ENCODE measurements at places on chromosomes 16 and 17.

GRCh38 chr17:2701996-2702741, 9.4 kb downstream of the CLUH start:
- no peak for DNase-seq

DNA sequence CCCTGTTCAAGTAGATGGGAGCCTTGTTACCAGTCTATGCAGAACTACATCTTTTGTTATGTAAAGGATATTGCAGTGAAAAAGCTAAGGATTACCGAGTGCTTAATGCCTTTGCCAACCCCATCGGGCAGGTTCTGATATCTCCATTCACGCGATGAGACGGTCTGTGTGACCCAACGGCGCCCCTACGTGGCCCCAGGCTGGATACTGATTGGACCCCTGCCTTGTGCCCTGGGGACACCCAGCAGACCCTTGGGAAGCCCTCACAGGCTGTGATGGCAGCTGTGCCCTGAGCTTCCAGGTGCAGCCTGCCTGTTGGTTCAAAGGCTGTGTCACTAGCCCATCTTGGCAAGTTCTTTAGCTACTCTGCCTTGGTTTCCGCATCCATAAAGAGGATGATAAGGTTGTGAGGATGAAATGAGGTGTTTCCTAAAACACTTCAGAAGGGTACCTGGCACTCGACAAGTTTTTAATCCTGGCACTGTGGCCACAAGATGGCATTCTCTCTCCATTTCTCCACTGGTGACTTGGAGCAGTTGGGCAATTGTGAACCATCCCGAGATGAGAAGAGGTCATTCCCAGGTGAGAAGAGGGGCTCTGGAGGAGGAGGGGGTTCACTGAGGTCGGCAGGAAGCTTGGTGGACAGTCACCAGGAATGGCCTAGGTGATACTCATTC, 33.6 kb downstream of the HAPSTR1 start:
- no peak for DNase-seq

GRCh38 chr17:81030741-81031565, 4.0 kb upstream of the BAIAP2 start:
- DNase-seq: no peak

- no peak for DNase-seq
Observed at GRCh38 chr16:48811478-48811877, 201.5 kb upstream of the N4BP1 start.

DNA sequence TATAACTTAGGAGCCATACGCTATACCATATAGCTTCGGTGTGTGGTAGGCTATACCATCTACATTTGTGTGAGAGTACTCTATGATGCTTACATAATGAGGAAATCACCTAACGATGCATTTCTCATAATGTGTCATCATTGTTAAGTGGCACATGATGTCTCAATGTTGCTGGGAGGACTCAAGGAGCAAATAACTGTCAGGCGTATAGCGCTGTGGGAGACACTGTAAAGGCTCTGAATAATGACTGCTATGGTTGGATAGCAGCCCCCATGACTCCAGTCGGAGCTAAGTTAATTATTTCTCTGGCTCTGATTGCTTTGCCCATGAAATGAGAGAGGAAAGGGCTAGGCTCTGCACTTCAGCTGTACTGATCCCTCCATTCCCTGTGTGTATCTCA, 197.2 kb downstream of the RGS9 start:
- no peak for DNase-seq

GRCh38 chr16:75052481-75053202, 53.8 kb downstream of the ZNRF1 start:
- no peak for DNase-seq

- no peak for DNase-seq
Observed at GRCh38 chr16:68228652-68229051, 7.3 kb downstream of the ESRP2 start.

GRCh38 chr16:67932462-67932840, 789 bp upstream of the CTRL start:
- no peak for DNase-seq

DNA sequence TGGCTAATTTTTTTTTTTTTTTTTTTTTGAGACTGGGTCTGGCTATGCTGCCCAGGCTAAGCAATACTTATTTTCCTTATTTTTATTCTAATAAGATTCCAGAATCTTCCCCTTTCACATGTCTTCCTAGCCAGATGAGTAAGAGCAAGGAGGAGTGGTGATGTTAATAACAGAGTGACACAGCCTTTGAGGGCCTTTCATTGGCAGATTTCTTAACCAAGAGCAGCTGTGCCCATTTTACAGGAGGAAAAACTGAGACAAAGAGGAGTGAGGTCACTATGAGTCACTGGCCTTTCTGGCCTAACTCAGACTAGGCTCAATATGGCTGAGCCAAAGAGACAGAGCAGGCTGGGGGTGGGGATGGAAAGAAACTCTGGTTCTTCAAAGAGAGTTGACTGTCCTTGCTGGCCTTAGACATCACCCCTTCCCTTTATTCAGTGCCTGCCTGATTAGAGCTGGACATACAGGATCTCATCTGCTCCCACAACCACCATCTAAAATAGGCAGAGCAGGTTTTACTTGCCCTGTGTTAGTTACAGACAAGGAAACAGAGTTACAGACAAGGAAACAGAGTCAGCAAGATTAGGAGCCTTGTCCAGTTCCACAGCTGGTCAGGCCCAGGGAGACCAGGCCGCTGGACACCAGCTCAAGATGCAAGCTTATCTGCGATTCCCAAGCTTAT, 50.0 kb upstream of the TOB1 start:
- DNase-seq: no peak

- no peak for DNase-seq
Observed at GRCh38 chr17:80443498-80443897, 28.5 kb downstream of the ENDOV start.

DNA sequence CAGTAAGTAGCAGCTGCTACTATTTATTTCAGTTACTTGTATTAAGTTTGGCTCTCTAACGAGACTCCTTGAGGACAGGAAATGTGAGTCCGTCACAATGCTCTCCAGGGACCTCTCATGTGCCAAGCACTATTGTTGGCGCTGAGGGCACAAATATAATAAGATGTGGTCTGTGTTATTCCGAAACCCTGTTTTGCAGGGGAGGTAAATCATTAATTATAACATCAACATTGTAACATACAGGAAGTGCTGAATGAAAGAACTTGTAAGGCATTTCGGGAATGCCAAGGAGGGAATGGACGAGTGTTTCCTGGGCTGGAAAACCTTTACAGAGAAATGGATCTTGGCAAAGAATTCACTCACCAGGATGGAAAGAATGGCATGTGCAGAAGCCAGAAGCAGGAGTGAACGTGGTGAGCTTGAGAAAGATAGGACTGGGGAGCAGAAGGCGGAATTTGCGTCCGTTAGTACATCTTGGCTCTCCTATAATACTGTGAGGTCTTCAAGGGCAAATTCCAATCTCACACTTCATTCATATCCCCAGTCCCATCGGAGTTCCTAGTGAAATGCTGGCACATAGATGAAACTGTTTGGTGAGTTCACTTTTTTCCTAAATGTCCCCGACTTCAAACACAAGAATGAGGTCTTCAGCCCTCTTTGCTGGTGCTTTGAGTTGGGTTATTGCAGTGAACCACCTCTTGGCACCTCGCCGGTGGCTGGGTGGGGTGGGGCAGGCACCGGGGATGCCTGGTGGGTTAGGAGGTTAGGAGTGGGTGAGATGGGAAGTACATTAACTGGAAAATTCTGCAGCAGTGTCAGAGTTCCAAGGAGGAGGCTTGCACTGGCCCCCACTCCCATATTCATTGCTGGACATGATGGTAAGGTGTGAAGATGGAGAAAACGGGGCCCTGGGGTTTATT, 11.5 kb downstream of the TAC4 start:
- DNase-seq: no peak

DNA sequence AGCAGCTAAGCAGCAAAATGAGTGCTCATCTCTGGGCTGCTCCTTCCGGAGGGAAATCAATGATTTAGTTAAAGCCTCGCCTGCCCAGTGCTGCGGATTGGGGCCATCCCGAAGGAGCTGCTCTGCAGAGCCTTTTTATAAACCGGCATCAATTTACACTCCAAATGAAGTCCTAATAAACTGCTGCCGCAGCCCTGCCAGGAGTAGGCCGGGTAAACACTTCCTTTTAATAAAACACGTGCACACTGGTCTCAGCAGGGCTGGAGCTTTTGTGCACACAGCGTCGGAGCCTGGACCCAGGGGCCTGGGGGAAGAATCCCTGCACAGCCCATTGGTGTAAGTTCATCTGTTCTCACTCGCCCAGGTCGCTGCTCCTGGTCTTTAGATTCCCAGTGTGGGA, 79.6 kb upstream of the HS3ST2 start:
- DNase-seq: no peak

DNA sequence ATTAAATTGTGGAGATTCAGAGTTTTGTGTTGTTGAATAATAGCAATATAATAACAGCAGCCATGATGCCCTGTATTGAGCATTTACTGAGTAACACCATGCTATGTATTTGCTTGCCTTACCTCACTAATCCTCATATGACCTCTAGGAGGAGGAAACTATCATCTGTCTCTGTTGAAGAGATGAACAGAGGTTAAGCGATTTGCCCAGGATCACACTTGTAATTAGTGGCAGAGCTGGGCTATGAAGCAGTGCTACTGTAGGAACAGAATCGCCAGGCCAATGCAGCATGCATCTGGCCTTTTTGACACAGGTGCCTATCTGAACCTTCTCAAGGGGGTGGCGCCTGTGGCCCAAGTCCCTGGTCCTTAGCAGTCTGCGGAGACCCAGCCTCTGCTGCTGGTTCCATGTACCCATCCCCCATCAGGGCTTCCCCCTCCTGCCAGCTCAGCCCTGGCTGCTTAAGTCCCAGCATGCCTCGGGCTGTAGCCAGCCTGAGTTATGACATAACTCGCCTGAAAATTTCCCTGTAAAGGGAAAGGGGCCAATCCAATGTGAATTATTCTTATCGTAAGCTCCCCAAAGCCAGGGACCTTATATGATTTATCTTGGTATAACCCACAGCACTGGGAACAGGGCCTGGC, 50.4 kb upstream of the HS3ST2 start:
- no peak for DNase-seq

DNA sequence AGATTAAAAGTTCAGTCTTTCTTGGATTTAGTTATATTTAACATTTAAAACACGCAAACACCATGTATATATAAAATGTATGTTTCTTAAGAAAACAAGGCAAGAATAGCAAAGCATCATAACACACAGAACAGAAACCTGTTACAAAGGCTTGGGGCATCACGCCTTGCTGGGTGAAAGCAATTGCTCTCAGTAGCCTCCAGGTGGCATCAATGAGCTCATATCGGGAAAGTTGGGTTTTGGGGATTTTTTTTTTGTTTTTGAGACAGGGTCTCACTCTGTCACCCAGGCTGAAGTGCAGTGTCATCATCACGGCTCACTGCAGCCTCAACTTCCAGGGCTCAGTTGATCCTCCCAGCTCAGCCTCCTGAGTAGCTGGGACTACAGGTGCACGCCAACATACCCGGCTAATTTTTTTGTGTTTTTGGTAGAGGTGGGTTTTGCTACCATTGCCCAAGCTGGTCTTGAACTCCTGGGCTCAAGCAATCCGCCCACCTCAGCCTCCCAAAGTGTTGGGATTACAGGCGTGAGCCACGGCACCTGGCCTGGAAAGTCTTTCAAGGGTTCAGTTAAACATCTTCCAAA, 56.9 kb downstream of the CYB5D2 start:
- no peak for DNase-seq

GRCh38 chr17:9054126-9054975, 33.0 kb downstream of the NTN1 start:
- DNase-seq: no peak

DNA sequence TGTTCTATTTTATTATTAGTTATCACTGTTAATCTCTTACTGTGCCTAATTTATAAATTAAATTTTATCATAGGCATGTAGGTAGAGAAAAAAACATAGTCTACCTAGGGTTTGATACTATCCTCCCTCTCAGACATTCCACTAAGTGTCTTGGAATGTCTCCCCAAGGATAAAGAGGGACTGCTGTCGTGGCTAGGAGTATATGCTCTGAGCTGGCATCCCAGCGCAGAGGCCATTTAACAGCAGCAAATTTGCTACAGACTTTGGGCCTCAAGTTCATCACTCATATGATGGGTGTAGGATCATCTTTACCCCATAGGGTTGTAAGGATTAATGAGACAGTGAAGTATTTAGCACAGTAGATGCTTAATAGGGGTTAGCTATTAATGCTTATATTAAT, 56.7 kb downstream of the ZFHX3 start:
- DNase-seq: no peak

- no peak for DNase-seq
Observed at GRCh38 chr16:69865701-69866100, 85.4 kb upstream of the CLEC18A start.

DNA sequence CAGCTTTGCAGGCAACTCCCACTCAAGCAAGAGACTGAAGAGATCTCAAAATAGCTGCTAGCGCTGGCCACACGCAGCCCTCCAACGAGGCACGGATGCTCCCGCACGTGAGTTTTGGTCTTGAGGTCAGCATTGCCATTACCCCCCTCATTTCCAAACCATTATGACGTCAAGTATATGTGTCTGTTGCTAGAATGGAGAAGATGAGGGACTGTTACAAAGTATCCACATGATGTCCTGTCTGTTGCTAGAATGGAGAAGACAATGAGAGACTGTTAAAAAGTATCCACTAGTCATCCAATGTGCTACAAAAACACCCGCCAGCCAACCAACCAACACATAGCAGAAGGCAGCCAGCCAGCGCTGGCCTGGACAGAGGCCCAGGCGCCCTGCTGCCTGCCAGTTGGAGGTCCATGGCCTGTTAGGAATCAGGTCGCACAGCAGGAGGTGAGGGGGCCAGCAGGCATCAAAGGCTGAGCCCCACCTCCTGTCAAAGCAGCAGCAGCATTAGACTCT, 24.8 kb downstream of the KLHDC4 start:
- DNase-seq: no peak

DNA sequence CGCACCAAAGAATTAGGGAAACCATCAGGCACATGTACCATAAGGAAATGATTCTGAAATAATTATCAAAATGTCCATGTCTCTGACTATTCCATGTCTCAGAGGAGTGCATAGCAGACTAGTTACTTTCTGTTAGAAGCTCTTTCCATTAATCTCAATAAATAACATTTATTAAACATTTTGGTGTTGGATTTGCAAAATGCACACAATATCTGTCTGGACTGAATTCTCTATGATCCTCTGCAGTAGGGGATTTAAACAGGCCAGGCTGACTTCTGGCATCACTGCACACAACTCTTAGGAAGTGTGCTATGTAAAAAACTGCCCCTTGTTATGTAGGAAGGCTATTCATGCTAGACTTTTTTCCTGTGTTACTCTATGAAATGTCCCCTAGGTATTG, 283.3 kb upstream of the CDH5 start:
- DNase-seq: no peak

- no peak for DNase-seq
Observed at GRCh38 chr16:84295203-84295860, 654 bp downstream of the WFDC1 start.
